ENCODE measurements at places on chromosomes 2 and 18.

- no peak for DNase-seq
Observed at GRCh38 chr18:40670668-40671375, 1284.2 kb upstream of the PIK3C3 start.

- no peak for DNase-seq
Observed at GRCh38 chr2:83900862-83901261, 558.2 kb downstream of the SUCLG1 start.

- no peak for DNase-seq
Observed at GRCh38 chr2:96934831-96935540, 51.4 kb downstream of the FAM178B start.

DNA sequence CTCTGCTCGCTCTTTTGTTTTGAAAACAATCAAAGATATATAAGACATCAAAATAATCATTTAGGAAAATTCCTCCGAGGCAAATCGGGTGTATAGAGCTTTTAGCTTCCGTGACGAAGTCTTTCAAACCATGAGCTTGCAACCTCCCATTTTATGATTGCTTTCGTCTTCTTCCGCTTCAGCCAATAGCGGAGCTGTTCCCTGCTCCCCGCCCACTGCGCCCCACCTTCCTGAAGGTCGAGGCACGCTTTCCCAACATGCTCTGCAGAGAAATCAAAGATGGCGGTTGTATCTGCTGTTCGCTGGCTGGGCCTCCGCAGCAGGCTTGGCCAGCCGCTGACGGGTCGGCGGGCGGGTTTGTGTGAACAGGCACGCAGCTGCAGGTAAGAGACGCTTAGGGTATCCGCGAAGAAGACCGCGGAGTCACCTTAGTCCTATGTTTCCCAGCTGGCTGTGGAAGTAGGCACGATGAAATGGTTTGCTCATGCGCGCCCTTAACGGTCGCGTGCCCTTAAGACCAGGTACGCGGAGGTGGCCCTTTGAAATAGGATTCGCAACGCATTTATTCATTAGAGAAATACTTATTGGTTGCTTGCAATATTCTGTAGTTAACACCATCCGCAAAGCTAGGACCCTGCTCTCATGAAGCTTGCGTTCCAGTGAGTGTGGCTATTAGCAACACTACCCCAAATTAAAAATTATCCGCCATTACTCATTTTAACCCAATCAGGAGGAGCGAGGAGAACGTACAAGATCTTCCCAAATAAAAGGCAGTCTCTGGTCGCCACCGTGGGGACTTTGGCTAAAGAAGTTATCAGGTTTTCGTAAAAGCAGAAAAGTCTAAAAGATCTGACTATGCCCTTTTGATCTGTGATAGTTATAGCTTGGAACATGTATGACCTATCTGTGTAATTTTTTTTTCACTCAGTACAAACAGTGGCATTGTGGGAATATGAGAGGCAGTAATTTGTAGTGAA is at the start of gene PTCD3:
Gene PTCD3 (plus strand): TSS at position 267 of the 977 bp plus-strand sequence. CDS start 13 bp downstream, at position 280.
- peak; percentile 89 for DNase-seq

- no peak for DNase-seq
Observed at GRCh38 chr2:102662833-102663232, 43.5 kb downstream of the SLC9A2 start.

DNA sequence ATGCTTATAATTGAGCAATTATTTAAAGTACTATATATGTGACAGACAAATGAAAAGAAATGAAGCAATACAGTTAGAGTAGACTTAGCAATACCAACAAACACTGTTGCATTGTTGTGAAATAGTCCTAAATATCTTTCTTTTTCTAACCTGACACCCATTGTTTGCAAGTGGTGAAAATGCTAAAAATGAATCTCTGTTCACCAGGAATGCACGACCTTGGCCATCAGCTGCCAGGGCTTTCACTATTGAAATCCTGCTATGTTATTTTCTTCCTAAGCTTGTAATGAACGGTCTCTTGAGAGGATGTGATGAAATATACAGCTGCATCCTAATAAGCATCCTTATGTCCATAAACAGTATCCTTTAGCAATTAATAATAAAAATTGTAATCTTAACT is 136.2 kb upstream of the MGAT5 start:
- DNase-seq: no peak

DNA sequence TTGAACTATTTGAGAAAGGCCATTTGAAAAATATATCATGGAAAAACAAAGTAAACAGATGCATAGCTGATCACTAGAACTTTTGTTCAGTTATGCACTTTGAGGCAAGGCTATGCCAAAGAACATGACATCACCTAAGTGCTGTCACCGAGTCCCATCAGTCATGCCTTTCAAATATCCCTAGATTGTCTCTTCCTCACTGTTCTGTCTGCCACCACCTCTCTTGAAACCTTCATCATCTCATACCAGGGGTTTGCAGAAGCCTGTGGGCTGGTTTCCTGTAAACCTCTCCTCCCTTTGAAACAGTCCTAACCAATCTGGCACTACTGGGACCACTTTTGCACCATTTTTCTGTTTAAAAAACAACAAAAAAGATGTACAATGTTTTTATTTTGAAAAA is 12.3 kb upstream of the RAPH1 start:
- DNase-seq: no peak

GRCh38 chr2:48080534-48081316 is 174.4 kb upstream of the FBXO11 start:
- no peak for DNase-seq
